ENCODE measurements at places on chromosomes 6 and 20. TPM values are rescaled to one million over a fixed set of nuclear protein-coding genes. Genes with fewer than 3 reads are reported as not detected.

- DNase-seq = no peak
These were observed 70.6 kb downstream of the AFG1L start for GRCh38 chr6:108365478-108365877.

DNA sequence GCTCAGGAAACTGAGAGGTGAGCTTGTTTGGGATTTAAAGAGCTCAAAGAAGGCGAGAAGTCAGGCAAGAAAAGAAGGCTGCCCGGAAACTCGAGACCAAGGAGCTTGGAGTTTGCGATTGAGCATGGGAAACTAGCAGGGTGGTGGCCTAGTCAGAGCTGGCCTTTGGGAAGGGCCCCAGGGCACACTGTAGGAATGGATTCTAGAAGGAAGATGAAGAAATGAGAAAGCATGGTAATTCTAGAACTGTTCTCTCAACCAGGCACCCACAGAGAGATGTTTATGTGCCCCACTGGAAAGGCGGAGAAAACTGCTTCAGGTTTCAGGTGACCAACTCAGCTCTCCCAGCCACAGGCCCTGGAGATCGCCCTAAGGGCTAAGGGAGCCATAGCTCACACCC, 126.2 kb downstream of the FOXO3 start:
- DNase-seq = no peak

The TNFRSF6B gene
- polyA plus RNA-seq = 2.1 TPM

- no peak for DNase-seq
These were observed 28.7 kb upstream of the SPAG4 start for GRCh38 chr20:35586751-35587425.

GRCh38 chr6:20866935-20867703, 332.9 kb downstream of the CDKAL1 start:
- no peak for DNase-seq

DNA sequence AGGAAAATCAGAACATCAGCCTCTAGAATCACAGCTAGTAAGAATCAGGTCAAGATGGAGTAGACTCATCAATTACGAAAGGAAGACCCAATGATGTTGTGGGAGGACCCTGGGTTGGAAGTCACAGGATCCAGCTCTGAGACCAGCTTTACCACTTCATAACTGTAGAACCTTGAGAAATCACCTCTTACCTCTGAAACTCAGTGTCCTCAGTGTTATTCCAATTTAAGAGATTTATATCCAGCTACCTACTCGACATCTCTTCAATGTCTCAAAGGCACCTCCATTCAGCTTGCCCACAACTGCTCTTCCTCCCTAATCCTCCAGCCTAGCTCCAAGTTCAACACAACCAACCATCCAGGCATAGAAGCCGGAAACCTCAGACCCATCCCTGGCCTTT, 16.3 kb downstream of the MRPL14 start:
- DNase-seq = no peak

DNA sequence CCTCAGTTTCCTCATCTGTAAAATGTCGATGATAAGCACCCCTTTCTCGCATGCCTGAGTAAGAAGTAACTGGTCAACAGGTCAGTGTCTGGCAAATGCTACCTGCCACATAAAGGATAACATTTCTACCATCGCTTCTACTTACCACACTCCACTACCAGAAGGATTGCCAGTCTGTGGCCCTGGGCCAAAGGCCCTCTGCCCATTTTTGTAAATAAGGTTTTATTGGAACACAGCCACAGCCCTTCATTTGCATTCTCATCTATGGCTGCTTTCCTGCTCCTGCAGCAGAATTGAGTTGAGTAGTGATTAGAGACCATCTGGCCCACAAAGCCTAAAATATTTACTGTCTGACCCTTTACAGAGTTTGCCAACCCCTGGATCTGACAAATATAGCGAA, 121.8 kb downstream of the TOX2 start:
- DNase-seq = no peak

GRCh38 chr6:36621371-36621855, 27.3 kb downstream of the SRSF3 start:
- DNase-seq = no peak

The ECT2L gene
- 3.3 TPM for polyA plus RNA-seq

The SIRPG gene
- polyA plus RNA-seq = 0.24 TPM

DNA sequence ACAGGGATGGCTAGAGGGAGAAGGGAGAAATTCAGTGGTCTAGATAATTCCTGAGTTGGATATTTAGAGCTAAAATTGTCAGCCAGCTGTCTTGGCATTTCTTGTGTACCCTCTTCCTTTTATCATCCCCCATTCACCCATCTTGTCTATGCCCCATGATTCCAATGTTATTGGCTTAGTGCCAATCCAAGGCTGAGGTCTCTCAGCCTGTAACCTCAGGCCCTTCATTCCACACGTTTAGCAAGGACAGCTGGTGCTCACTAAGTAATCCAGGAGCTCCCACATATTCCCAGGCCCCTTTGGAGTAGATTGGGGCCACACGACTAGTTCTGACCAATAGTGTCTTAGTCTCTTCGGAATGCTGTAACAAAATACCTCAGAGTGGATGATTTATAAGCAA, 112.4 kb upstream of the ATXN1 start:
- no peak for DNase-seq

GRCh38 chr6:511488-512137, 120.1 kb downstream of the IRF4 start:
- no peak for DNase-seq

- no peak for DNase-seq
These were observed 603.4 kb downstream of the MMUT start for GRCh38 chr6:48859562-48860123.

DNA sequence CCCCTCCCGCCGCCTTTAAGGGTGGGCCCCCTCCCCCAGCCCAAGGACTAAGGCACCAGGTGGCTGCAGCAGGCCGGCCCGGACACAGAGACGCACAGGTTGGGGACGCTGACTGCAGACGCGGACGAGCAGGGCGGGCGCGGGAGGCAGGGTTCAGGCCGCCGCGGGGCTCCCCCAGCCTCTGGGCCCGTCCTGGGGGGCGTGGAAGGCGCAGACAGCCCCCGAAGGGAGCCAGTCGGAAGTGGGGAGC, 9.3 kb downstream of the DUSP15 start:
- no peak for DNase-seq

- DNase-seq = no peak
These were observed 585.2 kb downstream of the HAO1 start for GRCh38 chr20:7355051-7355450.

- DNase-seq = no peak
These were observed 4.7 kb upstream of the CENPW start for GRCh38 chr6:126335210-126335609.

DNA sequence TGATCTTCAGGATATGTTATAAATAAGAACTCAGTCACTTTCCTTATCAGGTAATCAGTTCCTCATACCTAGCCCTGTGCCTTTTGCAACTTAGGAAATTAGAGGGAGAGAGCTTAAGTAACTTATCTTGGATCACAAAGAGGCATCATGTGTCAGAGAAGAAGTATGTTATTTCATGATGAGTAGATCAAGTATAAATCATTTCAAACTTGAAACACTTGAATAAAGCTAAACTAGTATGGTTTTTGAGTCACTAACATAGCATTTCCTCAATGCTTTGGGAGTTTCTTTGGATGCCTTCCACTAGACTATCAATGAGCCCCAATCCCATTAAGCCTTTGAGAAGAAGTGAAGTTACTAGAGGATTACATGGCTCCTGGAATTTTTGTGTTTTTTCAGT, 102.6 kb upstream of the TNFAIP3 start:
- DNase-seq = no peak

DNA sequence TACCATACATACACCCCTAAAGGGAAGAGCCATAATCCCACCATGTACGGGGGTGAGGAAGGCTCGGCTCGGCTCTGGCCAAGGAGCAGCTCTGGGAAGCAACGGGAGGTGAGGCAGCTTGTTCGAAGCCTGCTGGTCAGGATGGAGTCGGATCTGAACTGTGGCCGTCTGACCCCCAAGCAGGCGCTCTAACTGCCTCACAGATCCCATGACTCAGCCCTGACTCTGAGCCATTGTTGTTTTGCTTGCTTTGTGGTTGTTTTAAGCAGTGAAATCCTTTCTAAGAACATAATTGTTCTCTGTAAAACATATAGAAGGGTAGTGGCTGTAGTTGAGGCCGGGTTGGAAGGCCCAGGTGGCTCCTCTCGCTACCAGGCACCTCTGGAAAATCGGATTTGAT, 10.9 kb downstream of the C6orf132 start:
- DNase-seq = no peak

The YTHDF1 gene
- polyA plus RNA-seq = 38.7 TPM

- no peak for DNase-seq
These were observed 248.2 kb downstream of the DLL1 start for GRCh38 chr6:170042596-170043118.

The PDYN gene
- not detected for polyA plus RNA-seq

- no peak for DNase-seq
These were observed 120.5 kb downstream of the TRIM27 start for GRCh38 chr6:28803337-28803709.

- no peak for DNase-seq
These were observed 11.1 kb downstream of the ADTRP start for GRCh38 chr6:11767458-11767857.

Measured in right lung (tissue), 10 donors.